ENCODE measurements at places on chromosomes 12 and 14.

DNA sequence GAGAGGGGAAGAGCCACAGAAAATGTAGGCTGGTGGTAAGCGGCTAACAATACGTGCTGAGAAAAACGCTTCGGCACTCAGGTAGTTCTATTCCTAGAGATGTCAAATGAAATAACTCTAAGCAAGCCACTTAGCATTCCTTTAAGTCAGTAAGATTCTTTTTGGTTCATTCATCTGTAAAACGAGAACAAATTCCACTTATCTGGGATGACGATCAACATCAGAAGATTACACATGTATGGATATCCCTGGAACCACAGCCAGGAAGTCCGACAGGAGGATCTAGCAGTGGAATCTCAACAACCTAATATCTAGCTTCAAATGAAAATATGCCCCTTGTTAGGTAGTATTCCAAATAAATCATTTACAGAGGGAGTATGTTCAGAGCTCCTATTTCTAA lies 74.6 kb upstream of the CDKN3 start:
- no peak for DNase-seq

DNA sequence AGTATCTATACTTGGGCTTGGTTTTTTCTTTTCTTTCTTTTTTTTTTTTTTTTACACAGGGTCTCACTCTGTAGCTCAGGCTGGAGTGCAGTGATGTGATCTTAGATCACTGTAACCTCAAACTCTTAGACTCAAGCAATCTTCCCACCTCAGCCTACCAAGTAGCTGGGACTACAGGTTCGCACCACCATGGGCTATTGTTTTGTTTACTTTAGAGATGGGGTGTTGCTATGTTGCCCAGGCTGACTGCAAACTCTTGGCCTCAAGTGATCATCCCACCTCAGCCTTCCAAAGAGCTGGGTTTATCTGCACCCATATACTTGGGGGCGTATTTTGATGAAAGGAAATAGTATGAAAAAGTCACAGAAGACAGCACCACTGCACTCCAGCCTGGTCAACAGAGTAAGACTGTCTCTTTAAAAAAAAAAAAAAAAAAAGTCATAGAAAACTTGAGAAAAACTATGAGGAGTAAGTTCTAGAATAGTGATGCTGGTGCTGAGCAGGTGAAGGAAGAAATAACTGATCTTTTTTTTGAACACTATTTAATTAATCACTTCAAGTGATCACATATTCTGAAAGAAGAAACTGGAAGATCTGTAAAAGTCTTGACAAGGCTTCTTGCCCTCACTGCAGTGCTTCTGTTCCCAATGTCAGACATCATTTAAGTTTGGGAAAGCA lies 53.8 kb upstream of the NPFF start:
- peak; percentile 58 for DNase-seq

DNA sequence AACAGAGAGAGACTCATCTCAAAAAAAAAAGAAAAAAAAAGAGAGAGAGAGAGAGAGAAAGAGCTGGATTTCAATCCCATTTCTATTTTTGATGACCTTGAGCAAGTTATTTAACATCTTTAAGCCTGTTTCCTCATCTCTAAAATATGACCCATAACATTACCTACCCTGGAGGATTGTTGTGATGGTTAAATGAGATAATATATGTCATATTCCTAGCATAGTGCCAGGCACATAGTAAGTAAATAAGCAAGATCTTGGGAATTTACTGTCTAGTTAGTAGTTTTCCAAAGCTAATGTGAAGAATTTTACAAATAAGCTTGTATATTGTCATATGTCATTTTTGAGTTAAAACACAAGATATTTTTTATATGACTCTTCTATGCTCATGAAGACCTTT lies 236.5 kb downstream of the PHLDA1 start:
- no peak for DNase-seq

- no peak for DNase-seq
Observed at GRCh38 chr12:96766232-96766631, 140.8 kb upstream of the NEDD1 start.

- no peak for DNase-seq
Observed at GRCh38 chr12:115295886-115296285, 611.9 kb upstream of the TBX3 start.

DNA sequence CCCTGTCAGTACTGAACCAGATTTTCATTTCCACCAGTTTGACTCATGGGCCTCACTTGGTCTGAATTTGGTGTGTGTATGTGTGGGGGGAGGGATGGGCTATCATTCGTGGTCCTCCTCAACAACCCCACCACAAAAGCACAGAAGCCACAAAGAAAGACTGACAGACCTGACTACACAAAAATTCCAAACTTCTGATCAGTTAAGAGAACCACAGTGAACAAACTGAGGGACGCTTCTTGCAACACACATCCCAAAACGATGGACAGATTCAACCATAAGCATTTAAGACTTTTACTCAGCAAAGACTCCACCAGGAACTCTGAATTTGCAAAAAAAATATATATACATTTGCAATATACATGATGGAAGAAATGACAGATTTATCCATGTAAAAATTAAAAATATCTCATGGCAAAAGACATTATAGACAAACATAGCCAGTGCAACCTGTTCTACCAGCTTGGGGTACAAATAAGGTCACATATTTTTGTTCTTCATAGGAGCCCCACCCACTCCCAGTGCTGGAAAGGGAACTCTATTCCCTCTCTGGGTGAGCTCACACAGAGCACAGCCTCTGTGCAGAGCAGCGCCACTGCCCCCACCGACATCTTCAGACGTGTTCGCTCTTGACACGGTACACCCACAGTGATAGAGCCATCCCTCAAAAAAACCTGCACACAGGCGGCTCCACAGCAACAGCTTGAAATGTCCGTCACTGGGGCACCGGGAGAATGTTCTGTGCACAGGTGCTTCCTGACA lies 49.7 kb downstream of the JAG2 start:
- DNase-seq: no peak

- no peak for DNase-seq
Observed at GRCh38 chr12:68227356-68227755, 1.7 kb upstream of the IL26 start.

- DNase-seq: no peak
Observed at GRCh38 chr14:36241183-36241582, 64.7 kb upstream of the PTCSC3 start.

GRCh38 chr12:115817389-115817788 lies 460.1 kb downstream of the MED13L start:
- no peak for DNase-seq

DNA sequence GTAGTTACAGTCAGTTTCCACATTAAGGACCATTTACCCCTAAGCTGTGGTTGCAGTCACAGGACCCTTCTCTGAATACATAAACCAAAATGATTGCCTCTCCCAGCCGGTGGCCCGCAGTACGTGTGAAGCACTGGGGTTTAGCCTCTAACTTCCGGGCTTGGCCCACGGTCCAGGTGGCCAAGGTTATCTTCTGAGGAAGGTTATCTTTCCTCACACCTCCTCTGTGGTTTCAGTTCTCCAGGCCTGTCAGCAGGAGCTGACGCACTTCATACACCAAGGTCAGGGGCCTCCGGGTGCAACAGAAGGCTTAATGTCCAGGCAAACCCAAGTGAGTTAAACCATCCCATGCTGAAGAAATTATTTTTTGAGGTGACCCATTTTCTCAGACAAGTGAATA lies 291.0 kb upstream of the FKBP4 start:
- no peak for DNase-seq

GRCh38 chr14:89386212-89386886 lies 30.7 kb downstream of the FOXN3 start:
- DNase-seq: no peak

- no peak for DNase-seq
Observed at GRCh38 chr12:111174961-111175345, 193.9 kb downstream of the PHETA1 start.

GRCh38 chr12:3288690-3289089 lies 202.3 kb upstream of the PRMT8 start:
- DNase-seq: no peak

DNA sequence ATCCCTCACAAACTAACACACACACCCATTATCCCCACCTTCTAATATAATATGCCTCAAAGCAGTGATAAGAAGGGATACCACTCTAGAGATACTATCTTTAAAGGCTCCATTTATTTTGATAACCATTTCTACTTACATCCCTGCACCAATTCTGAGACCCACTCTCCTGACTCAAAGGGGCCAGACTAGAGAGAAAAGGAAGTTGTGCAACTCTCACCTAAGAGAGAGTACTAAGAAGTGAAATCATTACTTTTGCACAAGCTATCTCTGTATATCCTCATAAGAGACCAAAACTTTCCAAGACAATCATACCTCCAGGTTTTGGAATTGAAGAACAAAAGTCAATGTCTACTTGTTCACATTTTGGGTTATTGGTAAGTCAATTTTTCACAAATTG lies 45.4 kb upstream of the USP15 start:
- DNase-seq: no peak

DNA sequence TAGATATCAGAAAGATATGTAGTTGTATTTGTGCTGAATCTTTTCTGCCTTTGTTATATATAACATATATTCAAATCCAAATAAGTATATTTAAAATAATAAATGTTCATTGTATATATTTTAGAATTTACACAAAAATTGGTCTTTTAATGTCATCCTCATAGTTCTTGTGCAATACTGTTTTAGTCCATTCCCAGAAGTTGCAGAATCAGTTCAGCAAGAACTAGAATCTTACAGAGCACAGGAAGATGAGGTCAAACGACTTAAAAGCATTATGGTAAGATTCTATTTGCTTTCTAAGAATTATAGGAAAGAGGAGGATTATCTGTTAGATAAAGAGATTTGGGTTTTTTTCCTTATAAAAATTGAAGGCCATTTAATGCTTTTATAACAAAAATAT lies 51.0 kb downstream of the SCFD1 start:
- no peak for DNase-seq

DNA sequence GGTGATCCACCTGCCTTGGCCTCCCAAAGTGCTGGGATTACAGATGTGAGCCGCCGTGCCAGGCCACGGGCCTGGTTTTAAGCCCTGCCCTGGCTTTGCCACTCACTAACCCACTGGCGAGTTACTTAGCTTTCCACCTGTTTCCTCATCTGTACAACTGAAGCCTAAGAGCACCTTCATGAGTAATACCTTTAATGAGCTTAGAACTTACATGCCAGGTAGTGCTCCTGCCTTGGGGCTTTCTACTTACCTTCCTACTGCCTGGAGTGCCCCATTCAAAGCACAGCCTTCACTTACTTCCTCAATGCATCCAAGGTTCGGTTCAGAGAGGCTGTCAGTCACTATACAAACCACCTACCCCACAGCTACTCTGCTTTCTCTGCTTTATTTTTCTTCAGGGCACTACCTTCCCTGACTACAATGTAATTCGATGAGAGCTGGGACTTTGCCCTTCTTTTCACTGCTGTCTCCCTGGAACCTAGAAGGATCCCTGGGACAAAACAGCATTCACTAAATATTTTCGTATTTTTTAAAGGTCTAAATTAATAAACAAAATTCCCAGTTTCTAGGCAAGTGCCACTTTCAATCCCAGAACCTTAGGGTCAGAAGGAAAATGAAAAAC lies 13.8 kb downstream of the ZCCHC8 start:
- DNase-seq: no peak

- DNase-seq: no peak
Observed at GRCh38 chr12:47557386-47557785, 148.4 kb downstream of the RPAP3 start.

DNA sequence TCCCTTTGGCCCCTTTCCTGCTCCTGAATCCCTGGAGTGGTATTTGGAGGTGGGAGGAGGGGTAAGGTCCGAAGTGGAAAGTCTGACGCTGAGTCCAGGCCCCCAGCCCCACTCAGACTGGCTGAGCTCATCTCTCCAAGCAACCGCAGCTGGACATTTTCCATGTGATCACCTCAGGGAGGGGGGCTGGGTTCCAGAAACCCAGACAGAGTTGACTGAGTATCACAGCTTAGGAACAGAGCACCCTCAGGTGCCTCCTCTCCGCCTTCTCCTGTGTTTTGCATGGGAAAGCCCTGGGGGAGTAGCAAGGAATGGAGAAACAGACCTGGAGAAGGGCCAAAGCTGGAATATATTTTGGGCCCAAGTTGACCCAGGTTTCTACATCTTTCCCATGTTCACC lies 8.0 kb upstream of the ITGA5 start:
- DNase-seq: no peak

- no peak for DNase-seq
Observed at GRCh38 chr12:120658286-120659150, 18.1 kb downstream of the CABP1 start.

GRCh38 chr12:83472772-83473171 lies 786.1 kb downstream of the TMTC2 start:
- DNase-seq: no peak

GRCh38 chr14:81344481-81345160 lies 55.5 kb downstream of the STON2 start:
- DNase-seq: no peak

GRCh38 chr14:95320078-95320895 lies 579 bp upstream of the CLMN start:
- DNase-seq: no peak

DNA sequence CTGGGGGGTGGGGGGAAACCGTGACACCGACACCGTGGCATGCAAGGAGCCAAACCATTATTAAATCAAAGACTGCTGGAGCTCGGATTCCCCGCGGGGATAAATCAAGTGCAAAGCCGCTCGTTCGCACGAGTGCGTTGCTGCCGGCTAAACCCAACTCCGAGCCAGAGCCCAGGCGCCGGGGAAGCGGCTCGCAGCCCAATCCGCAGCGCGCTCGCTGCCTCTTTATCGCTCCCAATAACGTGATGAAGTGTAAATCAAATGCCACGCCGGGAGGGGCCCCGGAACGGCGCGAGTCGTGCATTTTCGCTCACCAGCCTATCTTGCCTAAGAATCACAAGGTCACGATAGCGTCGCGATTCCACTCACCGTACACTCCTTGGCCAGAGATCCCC lies 1.3 kb downstream of the MDGA2 start:
- no peak for DNase-seq

- DNase-seq: no peak
Observed at GRCh38 chr14:101991352-101991751, 27.0 kb downstream of the DYNC1H1 start.

GRCh38 chr12:55755246-55755645 lies 12.3 kb downstream of the GDF11 start:
- DNase-seq: no peak

- no peak for DNase-seq
Observed at GRCh38 chr14:88333036-88333435, 10.0 kb upstream of the KCNK10 start.

- no peak for DNase-seq
Observed at GRCh38 chr12:105467710-105468366, 137.3 kb downstream of the C12orf75 start.

GRCh38 chr14:102209224-102209966 lies 69.7 kb downstream of the WDR20 start:
- peak; percentile 26 for DNase-seq

GRCh38 chr14:24857277-24857676 lies 192.7 kb downstream of the STXBP6 start:
- no peak for DNase-seq

- no peak for DNase-seq
Observed at GRCh38 chr14:99138999-99139865, 132.8 kb downstream of the BCL11B start.

GRCh38 chr12:29543036-29543435 lies 45.5 kb upstream of the OVCH1 start:
- no peak for DNase-seq

All from NCI-H460 (cell line).